ENCODE measurements at places on chromosomes 7 and 10.
A peak's percentile ranks its signal among the peaks of the same experiment; 100 is the strongest.

DNA sequence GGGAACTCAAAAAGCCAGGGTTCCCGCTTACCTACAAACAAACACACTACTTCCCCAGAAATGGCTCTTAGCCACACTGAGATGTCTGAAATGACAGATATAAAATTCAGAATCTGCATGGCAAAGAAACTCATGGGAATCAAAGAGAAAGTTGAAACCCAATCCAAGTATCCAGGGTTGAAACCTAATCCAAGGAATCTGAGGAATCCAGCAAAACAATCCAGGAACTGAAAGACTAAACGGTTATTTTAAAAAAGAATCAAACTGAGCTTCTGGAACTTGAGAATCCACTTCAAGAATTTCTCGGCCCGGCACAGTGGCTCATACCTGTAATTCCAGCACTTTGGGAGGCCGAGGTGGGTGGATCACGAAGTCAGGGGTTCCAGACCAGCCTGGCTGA is 568.8 kb downstream of the POM121L12 start:
- no peak for DNase-seq
- H3K36me3 ChIP-seq = no peaks in the 10 kb centered on the region
- no peak overlapping the region for H3K27ac ChIP-seq
- H3K27me3 ChIP-seq = no peaks in the 10 kb centered on the region

GRCh38 chr7:89685287-89685686 is 469.0 kb upstream of the STEAP1 start:
- H3K27ac ChIP-seq = no peak overlapping the region
- H3K4me3 ChIP-seq = no peak overlapping the region
- no peaks in the 10 kb centered on the region for H3K4me1 ChIP-seq
- DNase-seq = no peak
- H3K27me3 ChIP-seq = no peaks in the 10 kb centered on the region

DNA sequence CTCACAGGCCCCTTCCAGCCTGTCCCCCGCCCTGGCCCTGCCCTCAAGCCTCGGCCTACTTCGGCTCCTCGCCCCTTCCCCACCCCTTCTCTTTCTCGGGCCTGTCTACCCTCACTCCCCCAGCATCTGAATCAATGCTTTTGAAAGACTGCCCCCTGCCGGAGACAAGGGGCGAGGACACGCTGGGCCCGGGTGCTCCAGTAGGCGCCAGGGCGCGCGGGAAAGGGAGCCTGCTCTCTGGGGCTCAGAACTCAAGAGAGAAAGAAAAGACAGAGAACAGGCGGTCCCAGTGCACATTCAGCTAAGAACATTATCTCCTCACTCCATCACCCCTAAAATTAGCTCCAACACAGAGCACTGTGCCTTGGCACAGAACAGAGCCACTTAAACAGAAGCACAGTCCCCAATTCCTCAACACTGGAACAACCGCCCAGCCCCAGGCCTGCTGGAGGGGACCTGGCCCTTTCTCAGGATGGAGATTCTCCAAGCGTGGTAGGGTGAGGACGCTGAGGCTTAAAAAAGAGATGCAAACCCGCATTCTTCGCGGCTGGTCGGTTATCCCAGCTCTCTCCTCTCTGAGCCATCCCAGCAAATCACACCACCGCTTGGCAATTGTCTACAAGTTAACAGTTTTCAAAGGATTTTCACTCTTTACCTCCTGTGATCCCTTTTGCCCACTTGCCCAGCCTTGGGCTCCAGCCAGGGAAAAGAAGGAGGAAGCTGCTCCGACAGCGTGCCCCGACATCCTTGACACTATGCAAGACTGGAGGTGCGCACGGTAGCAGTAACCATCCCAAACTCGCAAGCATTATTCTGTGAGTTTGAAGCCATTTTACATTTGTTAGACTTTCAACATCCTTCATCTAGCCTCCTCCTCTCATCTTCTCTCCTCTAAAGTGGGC is 2.1 kb downstream of the GIGYF1 start:
- H3K27ac ChIP-seq = peak overlapping the region; percentile 87
- peaks cover 12% of the 10 kb centered on the region for H3K36me3 ChIP-seq
- H3K27me3 ChIP-seq = peaks cover 14% of the 10 kb centered on the region
- DNase-seq = peak; percentile 82

GRCh38 chr7:132501956-132502355 is 74.3 kb downstream of the PLXNA4 start:
- no peak for DNase-seq
- H3K4me1 ChIP-seq = no peaks in the 10 kb centered on the region

GRCh38 chr7:82594665-82595064 is 151.1 kb upstream of the CACNA2D1 start:
- no peaks in the 10 kb centered on the region for H3K27me3 ChIP-seq
- no peak for DNase-seq
- H3K27ac ChIP-seq = no peak overlapping the region
- H3K4me1 ChIP-seq = no peaks in the 10 kb centered on the region
- no peaks in the 10 kb centered on the region for H3K36me3 ChIP-seq

DNA sequence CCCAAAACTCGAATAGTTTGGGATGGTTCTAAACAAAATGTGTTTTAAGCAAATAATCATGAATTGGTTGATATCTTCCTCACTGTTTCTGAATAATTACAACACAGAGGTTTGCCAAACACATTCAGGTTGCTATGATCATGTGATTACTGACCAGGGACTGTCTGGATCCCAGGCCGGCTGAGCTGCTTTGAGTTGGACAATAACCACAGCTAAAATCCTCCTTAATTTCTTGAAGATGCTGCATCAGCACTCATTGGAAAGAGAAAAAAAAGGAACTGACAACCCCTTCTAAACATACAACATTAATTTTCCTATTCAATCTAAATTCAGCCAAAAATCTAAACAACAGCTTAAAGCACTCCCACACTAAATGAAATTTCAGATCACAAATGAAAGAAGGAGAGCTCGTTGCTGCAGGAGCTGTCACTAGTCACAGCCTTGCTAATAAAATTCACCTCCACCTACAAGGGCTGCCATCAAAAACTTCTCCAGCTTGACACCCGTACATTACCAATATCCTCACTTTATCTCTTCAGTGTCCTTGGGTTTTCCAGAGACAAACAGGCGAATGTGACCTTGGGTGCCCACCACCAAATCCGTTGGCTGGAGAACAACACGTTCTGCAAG is 560.2 kb downstream of the KCNMA1 start:
- no peaks in the 10 kb centered on the region for H3K27me3 ChIP-seq
- H3K27ac ChIP-seq = no peak overlapping the region
- H3K36me3 ChIP-seq = no peaks in the 10 kb centered on the region
- no peaks in the 10 kb centered on the region for H3K4me1 ChIP-seq
- DNase-seq = no peak

GRCh38 chr7:130894146-130894908 is 160.3 kb upstream of the KLF14 start:
- peaks cover 91% of the 10 kb centered on the region for H3K4me1 ChIP-seq
- no peaks in the 10 kb centered on the region for H3K27me3 ChIP-seq
- H3K36me3 ChIP-seq = peaks cover 4% of the 10 kb centered on the region
- peak overlapping the region; percentile 70 for H3K27ac ChIP-seq

DNA sequence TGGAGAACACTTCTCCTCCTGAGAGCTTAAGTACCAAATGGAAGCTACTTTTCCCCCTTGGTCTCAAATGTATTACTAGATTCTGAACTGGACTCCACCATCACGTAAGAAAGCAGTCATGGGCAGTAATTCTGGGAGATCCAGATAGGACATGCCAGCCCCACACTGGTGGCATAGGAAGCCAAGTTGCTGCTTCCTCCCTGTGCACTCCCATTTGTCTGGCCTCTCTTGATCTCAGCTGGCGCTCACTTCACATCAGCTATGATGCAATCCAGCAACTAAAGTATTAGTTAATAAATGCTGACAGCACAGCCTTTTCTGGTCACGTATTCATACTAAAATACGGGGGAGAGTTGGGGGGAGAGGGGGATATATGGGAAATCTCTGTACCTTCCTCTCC is 3.4 kb upstream of the IL6 start:
- peak overlapping the region; percentile 59 for H3K27ac ChIP-seq
- peaks cover 5% of the 10 kb centered on the region for H3K4me1 ChIP-seq
- no peak for DNase-seq
- no peak overlapping the region for H3K4me3 ChIP-seq

DNA sequence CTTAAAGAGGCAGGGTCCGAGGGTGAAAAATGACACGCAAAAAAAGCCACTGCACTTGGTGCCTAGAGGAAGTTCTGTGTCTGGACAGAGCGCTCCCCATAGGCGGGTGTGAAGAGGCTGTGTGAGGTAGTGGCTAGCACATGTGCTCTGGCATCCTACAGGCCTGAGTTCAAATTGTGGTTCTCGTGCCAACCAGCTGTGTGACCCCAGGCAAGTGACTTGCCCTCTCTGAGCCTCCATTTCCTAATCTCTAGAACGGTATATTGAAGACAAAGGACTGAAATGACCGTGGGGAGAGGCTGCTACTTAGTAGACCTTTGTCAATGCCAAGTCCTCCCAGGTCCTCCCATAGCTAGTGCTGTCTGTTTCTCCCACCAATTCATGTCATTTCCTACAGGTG is 79.1 kb upstream of the MYL10 start:
- no peak overlapping the region for H3K4me3 ChIP-seq
- no peaks in the 10 kb centered on the region for H3K27me3 ChIP-seq
- peak overlapping the region; percentile 80 for H3K27ac ChIP-seq
- no peak for DNase-seq

GRCh38 chr10:72810976-72811375 is 82.6 kb upstream of the OIT3 start:
- no peak overlapping the region for H3K27ac ChIP-seq
- DNase-seq = no peak
- H3K4me1 ChIP-seq = no peaks in the 10 kb centered on the region
- H3K36me3 ChIP-seq = no peaks in the 10 kb centered on the region
- no peaks in the 10 kb centered on the region for H3K27me3 ChIP-seq
- no peak overlapping the region for H3K4me3 ChIP-seq

- no peak overlapping the region for H3K27ac ChIP-seq
- H3K4me1 ChIP-seq = peaks cover 21% of the 10 kb centered on the region
- no peak overlapping the region for H3K4me3 ChIP-seq
- peaks cover 89% of the 10 kb centered on the region for H3K27me3 ChIP-seq
- no peak for DNase-seq
These were observed 5.4 kb downstream of the PSD start for GRCh38 chr10:102413053-102413705.

GRCh38 chr10:133455196-133455595 is 1.5 kb downstream of the SCART1 start:
- H3K4me3 ChIP-seq = no peak overlapping the region
- no peaks in the 10 kb centered on the region for H3K27me3 ChIP-seq
- H3K27ac ChIP-seq = no peak overlapping the region

DNA sequence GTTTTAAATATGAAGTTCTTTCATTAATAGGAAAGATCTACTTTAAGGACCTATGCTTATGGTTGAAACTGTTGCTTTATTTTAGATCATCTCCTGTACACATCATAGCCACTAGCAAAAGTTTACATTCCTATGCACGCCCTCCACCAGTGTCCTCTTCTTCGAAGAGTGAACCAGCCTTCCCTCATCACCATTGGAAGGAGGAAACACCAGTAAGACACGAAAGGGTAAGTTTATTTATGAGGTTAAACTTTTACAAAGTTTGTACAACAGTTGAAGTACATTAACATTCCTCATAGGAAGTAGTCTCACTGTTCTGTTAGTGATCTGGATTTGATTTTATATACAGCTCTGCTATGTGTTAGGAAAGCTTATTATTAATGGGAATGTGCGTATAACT is 16.9 kb downstream of the HBP1 start:
- H3K27ac ChIP-seq = no peak overlapping the region
- H3K36me3 ChIP-seq = peaks cover 84% of the 10 kb centered on the region
- H3K4me3 ChIP-seq = no peak overlapping the region
- no peaks in the 10 kb centered on the region for H3K27me3 ChIP-seq
- H3K4me1 ChIP-seq = no peaks in the 10 kb centered on the region

- H3K4me3 ChIP-seq = no peak overlapping the region
- H3K27ac ChIP-seq = peak overlapping the region; percentile 56
- no peaks in the 10 kb centered on the region for H3K4me1 ChIP-seq
- no peaks in the 10 kb centered on the region for H3K36me3 ChIP-seq
These were observed 74.1 kb downstream of the ITIH5 start for GRCh38 chr10:7592627-7593026.

DNA sequence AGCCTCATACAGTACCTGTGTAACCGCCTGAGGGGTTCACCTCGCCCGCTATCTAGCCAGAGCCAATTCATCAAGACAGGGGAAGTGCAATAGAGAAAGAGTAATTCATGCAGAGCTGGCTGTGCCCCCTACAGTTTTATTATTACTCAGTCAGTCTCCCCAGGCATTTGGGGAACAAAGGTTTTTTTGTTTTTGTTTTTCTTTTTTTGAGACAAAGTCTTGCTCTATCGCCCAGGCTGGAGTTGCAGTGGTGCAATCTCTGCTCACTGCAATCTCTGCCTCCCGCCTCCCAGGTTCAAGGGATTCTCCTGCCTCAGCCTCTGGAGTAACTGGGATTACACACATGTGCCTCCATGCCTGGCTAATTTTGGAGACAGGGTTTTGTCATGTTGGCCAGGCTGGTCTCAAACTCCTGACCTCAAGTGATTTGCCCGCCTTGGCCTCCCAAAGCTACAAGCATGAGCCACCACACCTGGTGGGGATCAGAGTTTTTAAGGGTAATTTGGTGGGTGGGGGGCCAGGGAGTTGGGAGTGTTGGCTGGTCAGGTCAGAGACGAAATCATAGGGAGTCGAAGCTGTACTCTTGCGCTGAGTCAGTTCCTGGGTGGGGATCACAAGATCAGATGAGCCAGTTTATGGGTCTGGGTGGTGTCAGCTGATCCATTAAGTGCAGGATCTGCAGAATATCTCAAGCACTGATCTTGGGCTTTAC is 116.5 kb downstream of the MARCHF5 start:
- H3K36me3 ChIP-seq = no peaks in the 10 kb centered on the region
- DNase-seq = no peak
- H3K27me3 ChIP-seq = no peaks in the 10 kb centered on the region
- no peaks in the 10 kb centered on the region for H3K4me1 ChIP-seq
- H3K27ac ChIP-seq = no peak overlapping the region

Data from transverse colon (tissue), 4 donors.